ENCODE measurements at places on chromosomes 13 and 19.

- no peak for DNase-seq
Observed at GRCh38 chr13:33953781-33954180, 135.8 kb downstream of the RFC3 start.

DNA sequence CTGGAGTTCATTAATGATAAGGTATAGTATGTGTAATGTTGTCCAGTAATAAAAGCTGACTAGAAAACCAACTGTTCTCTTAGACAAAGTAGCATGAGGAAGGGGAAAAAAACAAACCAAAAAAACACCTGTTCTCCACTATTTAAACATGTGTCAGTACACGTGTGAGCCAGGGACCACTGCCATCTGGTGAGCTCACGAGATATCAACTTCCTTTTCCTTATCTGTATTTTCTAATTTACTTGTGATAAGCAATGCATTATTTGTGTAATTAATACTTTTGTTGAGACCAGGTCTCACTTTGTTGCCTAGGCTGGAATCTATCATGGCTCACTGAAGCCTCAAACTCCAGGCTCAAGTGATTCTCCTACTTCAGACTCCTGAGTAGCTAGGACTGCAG lies 4.3 kb upstream of the SIX5 start:
- DNase-seq, result no peak

GRCh38 chr19:39805104-39805503 lies 26.4 kb downstream of the LEUTX start:
- DNase-seq, result no peak

GRCh38 chr13:103354171-103354570 lies 288.0 kb upstream of the SLC10A2 start:
- no peak for DNase-seq

- DNase-seq, result no peak
Observed at GRCh38 chr13:19587635-19588300, 26.4 kb upstream of the TPTE2 start.

DNA sequence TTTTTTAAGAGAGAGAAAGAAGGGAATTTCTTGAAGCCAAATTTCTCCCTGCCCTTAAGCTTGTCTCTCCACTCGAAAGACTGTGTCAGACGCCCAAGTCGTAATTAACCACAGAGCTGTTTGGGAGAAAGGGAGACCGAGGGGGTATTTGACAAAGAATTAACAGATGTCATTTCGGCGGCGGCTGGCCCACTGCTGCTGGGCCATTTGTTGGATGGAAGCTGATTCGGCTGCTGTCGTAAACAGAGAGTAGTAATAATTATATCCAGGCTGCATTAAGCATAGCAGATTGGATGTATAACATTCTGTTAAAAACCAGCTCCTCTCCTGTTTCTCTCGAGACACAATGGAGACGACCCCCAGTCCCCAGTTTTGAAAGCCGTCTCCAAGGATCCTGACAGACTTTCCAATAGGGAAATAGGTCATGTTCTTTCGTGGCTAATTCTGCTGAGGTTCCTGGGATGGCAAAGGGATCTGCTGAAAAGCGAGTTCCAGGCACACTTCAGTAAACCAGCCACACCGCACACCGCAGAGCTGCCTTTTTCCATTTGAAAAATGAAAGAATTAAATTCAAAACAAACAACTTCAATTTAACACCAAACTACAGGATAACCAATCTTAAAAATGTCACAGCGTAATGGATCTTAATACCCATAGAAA lies 71.5 kb downstream of the KCTD15 start:
- no peak for DNase-seq

DNA sequence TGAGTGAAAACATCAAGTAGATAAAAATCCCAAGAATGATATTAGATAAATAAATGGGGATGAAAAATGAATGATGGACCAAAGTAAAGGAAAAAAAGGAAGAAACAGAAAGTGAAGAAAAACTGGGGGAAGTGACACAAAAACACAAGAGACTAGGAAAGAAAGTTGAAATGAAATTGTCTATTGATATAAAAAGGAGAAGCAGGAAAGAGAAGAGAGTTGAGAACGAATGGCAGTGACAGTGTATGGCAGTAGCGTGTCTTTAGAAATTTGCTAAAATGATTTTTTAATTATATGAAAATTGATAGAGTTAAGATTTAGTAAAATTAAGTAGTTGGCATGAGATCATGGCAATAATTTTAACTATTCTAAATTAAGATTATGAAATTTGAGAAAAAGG lies 36.3 kb upstream of the SGCG start:
- DNase-seq, result no peak

- no peak for DNase-seq
Observed at GRCh38 chr19:3450796-3451411, 29.4 kb downstream of the SMIM24 start.

- no peak for DNase-seq
Observed at GRCh38 chr13:87172166-87172835, 498.9 kb upstream of the SLITRK5 start.

DNA sequence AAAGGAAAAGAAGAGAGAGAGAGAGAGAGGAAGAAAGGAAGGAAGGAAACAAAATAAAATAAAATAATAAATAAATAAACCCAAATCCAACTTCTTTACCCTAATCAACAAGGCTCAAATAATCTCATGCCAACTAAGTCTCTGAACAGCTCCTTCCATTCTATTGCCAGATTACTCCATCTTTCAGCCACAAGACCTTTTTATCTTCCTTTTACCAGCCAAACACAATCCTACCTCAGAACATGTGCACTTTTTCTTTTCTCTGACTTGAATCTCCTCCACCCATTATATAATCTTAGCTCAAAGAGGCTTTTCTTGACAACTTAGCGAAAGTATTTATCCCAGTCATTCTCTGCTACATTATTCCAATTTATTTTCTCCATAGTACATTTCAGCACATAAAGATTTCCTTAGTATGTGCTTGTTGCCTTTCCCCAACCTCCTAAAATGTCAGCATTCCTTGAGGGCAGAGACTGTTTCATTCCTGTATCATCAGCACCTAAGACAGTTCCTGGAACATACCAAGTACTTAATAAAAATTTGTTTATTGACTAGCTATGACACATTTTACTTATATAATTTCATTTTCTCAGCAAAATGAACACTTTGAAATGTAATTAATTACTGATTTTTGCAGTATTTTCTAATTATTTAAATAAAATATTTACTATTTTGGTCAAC lies 33.5 kb upstream of the USPL1 start:
- no peak for DNase-seq

DNA sequence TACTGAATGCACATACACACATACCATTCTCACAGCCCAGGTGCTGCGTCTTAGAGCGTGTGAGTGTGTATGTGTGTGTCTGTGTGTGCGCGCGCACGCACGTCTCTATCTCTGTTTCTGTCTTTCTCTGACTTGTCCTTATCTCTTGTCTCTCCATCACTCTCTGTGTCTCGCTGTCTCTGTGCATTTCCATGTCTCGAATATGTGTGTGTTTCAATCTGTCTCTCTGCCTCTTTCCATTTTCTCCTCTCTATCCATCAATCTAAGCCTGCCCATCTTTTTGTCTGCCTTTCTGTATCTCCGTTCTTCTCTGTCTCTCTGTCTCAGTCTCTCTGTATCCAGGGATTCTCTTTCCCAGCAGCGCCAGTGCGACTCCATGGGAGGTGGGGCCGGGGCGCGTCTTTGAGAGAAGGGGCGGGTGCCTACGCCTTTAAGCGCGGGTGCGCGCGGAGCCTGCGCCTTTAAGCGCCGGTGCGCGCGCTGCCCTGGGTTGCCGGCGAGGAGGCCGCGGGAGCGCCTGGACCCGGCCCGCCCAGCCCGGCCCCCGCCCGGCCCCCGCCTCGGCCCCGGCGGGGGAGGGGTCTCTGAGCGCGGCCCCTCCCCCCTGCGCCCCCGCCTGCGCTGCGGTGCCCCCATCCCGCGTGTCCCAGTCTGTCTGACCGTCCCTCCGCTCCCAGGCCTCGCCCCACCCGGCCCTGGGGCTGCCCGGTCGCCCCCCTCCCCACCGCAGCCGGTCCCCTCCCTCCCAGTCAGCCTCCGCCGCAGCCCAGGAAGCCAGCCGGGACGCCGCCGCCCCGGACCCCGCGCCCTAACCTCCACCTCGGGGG lies at the start of gene LRFN3:
Gene LRFN3 (plus strand): TSS at position 464 of the 827 bp plus-strand sequence. CDS start 3,052 bp downstream, outside the sequence.
- peak; percentile 26 for DNase-seq

- DNase-seq, result no peak
Observed at GRCh38 chr19:47729468-47729798, 15.9 kb upstream of the NOP53 start.

DNA sequence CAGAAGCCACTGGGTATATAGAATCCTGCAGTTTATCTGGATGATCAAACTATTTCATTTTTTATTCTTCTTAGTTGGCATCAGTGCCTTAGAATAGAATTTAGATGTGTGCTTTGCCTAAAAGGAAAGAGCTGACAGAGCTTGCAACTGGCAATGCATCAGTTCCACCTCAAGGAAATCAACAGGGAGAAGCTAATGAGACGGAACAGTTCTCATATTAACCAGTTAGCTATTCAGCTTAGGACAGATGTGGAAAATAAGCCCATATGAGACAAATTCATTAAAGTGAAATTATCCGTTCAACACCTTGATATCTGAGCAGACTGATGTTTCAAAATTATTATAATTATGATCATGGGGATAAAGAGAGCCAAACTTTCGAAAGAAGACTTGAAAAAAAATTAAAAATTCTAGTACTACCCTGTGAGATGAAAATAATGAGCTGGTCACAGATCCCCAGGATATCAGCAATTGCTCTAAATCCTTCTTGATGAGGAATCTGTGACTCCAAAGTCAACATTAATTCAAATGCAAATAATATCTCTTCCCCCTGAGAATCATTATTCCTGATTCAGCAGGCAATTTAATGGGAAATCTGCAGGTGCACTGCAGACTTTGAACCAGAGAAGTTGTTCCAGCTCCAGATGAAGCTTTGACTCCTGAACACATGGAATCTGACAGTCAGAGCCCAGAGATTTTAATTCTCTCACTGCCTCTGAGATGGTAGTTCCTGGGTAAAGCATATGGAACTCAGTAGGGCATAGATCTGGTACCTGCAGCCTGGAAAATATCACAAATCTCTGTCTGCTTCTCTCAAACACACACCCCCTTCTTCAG lies 486.8 kb downstream of the FOXO1 start:
- DNase-seq, result no peak

DNA sequence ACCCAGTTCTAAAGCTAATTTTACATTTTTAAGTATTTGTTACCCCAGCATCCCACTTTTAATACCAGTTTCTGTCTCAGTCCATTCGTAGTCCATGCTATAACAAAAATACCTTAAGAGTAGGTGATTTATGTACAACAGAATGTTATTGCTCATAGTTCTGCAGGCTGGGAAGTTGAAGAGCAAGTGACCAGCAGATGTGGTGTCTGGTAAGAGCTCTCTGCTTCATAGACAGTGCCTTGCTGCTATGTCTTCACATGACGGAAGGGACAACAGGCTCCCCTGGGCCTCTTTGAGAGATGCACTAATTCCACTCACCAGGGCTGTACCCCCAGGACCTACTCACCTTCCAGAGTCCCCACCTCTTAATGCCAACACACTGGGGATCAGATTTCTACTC lies 96.6 kb downstream of the COL4A2 start:
- DNase-seq, result no peak

GRCh38 chr13:85772367-85772766 lies 26.9 kb downstream of the SLITRK6 start:
- DNase-seq, result no peak

DNA sequence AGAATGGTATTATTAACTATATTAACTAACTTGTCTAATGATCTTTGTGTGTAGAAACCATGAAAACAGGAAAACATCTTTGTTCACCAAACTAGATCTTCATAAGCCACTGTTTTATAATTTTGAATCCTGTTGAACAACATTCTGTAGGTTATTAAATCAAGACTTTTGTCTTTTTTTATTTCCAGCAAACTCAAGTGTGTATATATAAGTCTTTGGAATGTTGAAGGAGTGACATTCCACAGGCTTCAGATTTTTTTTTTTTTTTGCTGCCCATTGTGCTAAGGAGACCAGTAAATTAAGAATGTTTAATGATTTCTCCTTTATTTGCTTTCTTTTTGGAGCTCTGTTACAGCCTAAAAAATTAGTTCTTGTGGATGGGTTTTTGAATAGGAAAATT lies 89.6 kb downstream of the LMO7 start:
- DNase-seq, result no peak

DNA sequence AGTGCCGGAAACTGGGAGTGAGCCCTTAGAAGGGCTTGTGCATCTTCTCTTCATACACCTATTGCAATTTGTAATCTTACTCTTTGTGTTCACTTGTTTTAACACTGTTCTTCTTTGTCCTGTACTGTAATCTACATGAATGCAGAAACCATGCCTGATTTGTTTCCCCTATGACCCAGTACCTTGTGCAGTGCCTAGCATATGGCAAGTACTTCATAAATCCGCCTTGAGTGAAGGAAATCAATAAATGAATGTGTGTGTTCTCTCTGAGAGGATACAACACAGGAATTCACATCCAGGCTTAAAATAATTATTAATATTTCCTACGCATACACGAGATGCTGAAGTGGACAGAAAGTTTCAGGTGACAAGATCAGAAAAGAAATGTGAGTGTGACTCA lies 172.6 kb downstream of the GPC6 start:
- no peak for DNase-seq

DNA sequence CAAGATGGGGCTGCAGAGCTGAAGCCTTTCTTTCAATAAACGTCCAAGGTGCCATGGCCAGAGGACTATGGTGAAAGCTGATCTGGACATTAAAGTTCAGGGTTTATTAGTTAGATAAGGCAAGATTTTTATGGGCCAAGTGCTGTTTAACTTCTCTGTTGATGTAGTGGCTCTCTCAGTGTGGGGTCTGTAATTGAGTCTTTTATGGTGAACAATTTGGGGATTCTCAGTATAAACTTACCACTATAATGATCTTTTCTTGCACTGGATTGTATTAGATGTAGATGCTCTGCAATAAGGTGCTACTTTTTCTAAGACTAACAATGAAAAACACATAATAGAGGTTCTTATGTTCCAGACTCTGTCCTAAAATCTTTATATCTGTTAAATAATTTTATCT lies 190.1 kb upstream of the KLF12 start:
- no peak for DNase-seq

DNA sequence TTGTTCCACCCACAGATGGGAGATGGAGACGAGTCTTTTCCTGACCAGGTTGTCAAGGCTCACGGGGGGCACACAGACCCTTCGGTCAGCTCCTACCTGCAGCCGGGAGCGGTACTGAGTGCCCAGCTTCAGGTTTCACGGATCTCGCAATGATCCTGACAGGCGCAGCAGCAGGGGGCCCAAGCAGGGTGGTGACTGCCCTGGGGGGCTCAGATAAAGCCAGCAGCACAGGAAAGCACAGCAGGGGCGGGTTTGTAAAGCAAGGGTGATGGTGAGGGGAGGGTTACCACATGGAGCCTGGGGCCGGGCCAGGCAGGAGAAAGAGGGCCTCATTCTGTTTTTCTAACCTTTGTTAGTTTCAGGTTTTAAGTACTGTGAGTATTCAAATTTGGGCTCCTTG lies 41.7 kb upstream of the ATP11A start:
- DNase-seq, result no peak

DNA sequence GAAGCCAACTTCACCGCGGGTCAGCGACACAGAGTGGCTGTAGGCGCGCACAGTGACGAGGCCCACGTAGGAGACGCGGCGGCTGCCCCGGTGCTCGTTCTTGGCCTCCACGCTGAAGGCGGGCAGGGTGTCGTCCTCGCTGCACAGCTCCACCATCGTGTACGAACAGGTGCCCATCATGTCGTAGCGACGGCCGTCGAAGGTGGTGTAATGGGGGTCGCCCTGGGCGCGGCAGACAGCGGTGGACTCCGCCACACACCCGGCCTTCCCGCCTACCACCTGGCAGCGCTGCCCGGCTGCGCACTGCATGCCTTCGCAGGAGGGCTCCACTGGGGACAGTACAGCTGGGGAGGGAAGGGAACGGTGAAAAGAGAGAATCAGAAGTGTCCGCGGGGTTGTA lies 10.0 kb downstream of the FCGBP start:
- no peak for DNase-seq
